GM23248 (cell line): ENCODE measurements at places on chromosomes 13 and 19. TPM values are rescaled to one million over a fixed set of nuclear protein-coding genes. Genes with fewer than 3 reads are reported as not detected.

GRCh38 chr19:44725251-44725650, 23.3 kb upstream of the BCL3 start:
- no peak for DNase-seq

- DNase-seq, result no peak
Measured at GRCh38 chr13:111858571-111858970, 208.4 kb upstream of the SOX1 start.

DNA sequence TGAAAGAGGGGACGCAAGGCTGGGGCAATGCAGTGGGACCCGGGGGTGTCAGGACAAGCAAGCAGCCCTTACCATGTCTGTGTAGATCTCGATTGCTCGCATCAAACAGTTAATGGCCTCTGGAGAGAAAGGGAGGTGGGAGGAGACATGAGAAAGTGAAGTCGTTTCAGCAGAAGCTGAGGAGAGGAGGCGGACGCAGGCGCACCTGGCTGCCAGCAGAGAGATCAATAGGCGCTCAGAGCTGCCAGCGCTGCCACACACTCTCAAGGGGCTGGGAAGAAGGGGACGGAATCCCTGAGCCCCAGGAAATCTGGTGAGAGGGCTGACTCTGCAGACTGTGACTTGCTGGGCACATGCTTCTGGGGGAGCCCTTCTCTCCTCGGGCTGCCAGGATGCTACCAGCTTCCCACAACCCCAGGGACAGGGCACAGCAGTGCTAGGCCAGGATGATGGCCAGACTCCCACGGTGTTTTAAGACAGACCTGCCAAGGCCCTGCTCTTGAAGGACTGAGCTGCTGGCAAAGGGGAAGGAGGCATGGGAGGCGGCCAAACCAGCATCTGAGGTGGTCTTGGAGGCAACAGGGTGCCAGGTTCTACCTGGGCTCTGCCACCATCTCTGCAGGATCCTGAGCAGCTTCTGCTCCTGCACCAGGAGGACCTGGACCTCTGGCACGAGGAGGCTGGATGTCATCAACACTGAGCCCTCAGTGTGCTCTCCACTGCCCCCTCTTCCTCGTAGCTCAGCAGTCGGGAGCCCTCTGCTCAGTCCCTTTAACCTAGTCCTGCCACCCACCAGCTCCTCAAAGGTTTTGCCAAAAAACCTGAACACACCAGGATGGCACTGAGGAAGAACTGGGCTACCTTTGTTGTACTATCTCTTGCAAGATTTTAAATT, 11.7 kb upstream of the KPTN start:
- DNase-seq, result no peak

DNA sequence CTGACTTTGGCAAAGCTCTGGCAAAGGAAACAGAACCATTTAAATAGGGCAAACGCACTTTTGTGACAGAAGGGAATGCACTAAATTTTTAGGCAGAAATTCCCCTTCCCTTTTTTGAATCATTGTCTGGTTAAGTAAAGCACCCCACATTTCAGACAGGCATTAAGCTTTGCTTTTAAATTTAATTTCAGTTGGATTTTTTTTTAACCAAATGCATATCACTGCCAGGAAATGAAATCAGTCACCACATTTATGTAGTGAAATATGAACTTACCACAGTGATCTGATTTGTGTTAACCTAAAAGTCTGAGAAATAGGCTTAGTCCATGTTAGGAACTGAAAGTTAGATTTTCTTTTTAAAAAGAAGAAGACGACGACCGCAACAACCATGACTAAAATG, 10.8 kb downstream of the GPR183 start:
- no peak for DNase-seq

DNA sequence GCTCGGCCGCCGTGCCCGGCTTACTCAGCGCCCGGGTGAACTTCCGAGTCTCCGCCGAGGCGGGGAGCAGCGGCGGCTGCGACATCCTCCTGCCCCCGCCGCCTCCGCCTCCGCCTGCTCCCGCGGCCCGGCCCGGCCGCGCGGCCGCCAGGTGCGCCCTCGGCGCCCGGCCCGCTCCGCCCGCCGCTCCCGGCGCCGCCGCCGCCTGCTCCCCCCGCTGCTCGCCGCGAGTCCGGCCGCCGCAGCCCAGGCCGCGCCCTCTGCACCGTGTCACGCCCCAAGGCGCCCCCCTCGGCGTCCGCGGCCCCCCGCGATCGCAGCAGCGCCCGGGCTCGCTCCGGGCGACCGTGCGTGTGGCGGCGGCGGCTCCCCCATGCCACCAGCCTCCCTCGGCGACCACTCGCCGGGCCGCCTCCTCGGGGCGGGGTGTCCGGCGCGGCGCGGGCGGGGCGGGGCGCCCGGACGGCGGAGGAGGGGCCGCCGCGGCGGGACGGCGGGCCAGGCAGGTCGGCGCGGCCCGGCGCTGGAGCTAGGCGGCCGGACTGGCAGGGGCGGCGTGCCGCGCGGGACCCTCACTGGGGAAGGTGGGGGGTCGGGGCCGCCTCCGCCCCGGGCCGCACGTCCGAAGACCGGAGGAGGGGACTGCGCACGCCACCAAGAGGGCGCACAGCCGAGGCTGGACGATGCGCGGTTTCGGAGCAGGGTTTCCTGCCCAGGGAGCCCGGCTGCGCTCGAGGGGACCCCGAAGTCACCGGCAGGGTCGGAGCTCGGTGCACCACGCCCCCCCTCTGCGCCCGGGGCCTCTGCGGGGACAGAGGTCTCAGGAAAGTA, 108.6 kb upstream of the DOCK9 start:
- peak; percentile 91 for DNase-seq

The ZNF525 gene
- total RNA-seq, result 3.6 and 7.6 TPM in 2 replicates

The MCEMP1 gene
- total RNA-seq, result not detected in 2 replicates

The ONECUT3 gene
- total RNA-seq, result not detected in 2 replicates

The CATSPERD gene
- total RNA-seq, result 0.22 TPM in 1 of 2 replicates, not detected in the other

The RNF225 gene
- total RNA-seq, result not detected in 2 replicates

The REEP6 gene
- total RNA-seq, result 2.9 and 3.0 TPM in 2 replicates
